ENCODE measurements at places on chromosomes 4 and X.

DNA sequence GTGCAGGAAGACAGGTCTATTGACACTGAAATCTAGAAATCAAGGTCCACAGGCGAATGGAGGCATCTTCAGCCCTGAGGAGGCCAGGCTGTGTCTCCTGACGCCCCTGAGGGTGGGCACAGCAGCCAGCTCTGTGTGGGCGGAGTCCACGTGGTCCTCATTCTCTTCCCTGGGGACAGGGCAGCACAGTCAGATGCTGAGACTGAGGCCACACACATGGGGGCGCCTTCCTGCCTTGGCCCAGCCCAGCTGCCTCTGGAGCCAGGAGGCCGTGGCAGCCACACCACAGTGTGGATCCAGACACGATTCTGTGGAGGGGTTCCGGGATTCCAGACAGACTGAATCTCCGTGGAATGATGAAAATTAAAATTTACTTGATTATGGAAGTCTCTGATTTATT, 20.8 kb downstream of the FGFR3 start:
- no peak for DNase-seq

DNA sequence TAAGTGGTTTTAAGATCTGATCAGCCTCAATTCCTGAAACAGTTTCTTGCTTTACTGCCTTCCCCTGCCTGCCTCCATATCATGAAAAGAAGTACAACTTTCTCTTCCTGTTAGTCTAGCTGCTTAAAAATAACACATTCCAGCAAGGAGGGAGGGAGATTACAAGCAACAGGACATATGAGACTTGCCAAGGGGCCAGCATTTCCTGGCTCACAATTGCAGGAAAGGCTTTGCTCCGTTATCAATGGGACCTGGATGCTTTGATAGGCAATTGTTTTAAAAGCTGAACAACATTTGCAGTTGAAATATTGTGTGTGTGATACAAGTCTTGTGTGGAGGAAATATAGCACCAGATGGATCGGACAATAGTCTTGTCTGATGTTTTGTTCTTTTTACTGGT, 425.0 kb downstream of the FAT4 start:
- DNase-seq, result no peak

DNA sequence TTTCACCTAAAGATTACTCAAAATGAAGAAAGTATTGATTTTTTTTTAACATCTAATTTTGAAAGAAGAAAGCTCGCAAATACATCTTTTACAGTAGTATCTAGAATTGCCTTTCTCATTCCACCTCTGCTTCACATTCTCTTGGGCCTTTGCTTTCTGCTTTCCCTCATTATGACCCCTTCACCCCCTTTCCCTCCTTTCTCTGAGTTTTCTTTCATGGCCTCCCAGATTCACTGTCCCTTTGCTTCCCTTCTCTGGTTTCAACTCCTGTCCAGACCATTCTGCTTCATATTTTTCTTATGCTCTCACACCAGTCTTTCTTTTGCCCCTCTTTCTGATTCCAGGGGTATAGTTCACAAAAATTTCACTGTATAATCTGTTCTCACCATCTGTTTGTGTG, 29.0 kb downstream of the ADH5 start:
- no peak for DNase-seq

- no peak for DNase-seq
Observed at GRCh38 chr4:79882806-79883205, 190.2 kb downstream of the ANTXR2 start.

DNA sequence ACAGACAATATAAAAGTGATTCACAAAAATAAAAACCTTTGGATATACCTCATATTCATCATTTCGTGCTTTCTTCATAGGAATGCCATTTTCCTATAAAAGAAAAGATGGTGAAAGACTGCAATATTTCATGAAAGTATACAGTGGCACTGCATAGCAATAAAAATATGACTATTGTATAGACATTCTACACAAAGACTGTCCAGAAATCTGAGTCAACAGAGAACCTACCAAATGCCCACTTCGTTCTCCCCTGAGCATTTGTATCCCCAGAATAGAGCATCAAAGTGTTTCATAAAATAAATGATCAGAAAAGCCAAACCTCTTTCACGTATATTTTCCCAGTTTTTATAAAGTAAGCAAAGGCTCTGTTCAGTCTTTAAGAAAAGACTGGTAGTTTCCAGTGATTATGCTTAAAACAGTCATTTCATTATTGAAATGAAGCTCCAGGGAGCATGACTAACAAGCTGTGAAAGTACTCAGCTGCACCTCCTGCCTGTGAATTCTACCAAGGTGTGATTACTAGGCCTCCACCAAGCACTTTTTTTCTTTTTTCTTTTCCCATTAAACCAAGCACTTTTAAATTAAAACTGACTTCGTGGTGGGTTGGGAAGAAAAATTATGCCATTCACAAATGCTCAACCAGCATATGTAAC, 20.2 kb downstream of the PPA2 start:
- DNase-seq, result no peak
